Vagina (tissue), 2 donors: ENCODE measurements at places on chromosomes 5 and 9. TPM values are rescaled to one million over a fixed set of nuclear protein-coding genes. Genes with fewer than 3 reads are reported as not detected.

SLC1A1 gene
- total RNA-seq, result 1.5 TPM

FRMD3 gene
- 13.8 TPM for total RNA-seq

DNA sequence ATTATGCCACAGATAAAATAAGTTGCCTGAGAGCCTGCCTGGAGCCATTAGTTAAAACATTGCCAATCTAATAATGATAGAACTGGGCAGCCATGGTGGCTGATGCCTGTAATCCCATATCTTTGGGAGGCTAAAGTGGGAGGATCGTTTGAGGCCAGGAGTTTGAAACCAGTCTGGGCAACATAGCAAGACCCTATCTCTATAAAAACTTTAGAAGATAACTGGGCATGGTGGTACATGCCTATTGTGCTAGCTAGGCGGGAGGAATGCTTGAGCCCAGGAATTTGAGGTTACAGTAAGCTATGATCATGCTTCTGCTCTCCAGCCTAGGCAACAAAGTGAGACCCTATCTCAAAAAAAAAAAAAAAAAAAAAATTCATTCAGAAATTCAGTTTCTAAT, 52.6 kb downstream of the RAI14 start:
- H3K4me3 ChIP-seq, result no peak overlapping the region
- no peaks in the 10 kb centered on the region for H3K27me3 ChIP-seq
- H3K36me3 ChIP-seq, result no peaks in the 10 kb centered on the region
- no peak for DNase-seq
- H3K27ac ChIP-seq, result peak overlapping the region; percentile 0

- H3K36me3 ChIP-seq, result no peaks in the 10 kb centered on the region
- no peaks in the 10 kb centered on the region for H3K27me3 ChIP-seq
- no peak for DNase-seq
- H3K27ac ChIP-seq, result no peak overlapping the region
- no peaks in the 10 kb centered on the region for H3K4me1 ChIP-seq
- H3K4me3 ChIP-seq, result no peak overlapping the region
Measured at GRCh38 chr5:141743866-141744272, 61.8 kb upstream of the ARAP3 start.

DNA sequence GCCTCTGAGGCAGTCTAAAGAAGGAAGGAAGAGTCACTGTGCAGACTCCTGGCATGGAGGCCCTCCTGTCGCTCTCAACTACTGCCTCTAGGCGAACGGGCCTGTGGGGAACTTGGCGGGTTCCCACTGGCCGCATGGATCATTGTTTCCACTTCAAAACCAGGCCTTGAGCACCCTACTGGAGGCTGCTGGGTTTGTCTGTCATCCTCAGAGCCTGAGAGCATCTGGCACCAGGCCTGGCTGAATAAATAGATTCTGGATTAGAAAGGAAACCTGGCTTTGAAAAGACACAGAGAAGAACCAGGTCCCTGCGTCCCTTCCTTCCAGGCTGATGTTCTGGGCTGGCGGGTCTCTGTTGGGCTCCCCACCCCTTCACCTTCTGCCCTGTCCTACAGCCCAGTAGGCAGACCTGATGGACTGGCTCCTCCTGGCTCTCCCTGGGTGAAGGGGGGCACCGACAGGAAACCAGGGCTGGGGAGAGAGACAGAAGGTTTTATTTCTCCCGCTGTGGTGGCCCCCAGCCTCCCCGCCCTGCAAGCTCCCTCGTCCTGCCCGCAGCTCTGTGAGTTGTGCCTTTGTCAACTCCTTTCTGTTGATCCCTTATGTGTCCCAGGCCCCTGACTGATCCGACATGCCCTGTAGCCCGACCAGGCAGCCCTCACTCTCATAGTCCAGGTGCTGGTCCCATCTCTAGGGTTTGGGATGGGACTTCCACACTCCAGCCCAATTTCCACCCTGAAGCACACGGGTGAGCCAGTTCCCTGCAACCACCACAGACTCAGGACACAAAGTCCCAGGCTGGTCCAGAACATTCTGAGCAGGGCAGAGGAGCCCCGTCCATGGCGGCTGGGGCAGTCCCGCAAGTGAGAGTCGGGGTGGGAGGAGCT, 50.1 kb downstream of the ADAMTS2 start:
- no peak for DNase-seq
- no peaks in the 10 kb centered on the region for H3K27me3 ChIP-seq
- H3K36me3 ChIP-seq, result no peaks in the 10 kb centered on the region

DNA sequence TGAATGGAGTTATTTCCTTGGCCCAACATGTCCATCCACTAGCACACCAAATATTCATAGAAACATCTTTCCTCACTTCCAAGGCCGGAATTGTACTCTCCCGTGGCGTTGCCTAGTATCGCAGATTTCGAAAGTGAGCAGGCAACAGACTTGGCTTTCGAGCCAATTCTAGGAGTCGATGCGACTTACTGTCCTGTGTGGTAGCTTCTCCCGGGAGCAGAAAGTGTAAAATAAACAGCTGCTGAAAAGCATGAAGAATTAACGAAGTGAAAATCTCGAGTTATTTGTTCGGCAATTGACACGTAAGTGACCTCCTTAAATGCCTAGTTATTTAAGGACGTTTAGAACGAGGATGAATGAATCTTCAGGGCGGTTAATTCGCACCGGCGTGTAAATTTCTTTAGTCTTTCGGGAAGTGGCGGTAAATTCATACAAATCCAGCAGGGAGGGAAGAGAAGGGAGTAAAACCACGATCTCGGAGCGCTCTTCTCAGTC, 449 bp upstream of the PCSK5 start:
- peaks cover 30% of the 10 kb centered on the region for H3K4me1 ChIP-seq
- DNase-seq, result peak; percentile 89
- no peaks in the 10 kb centered on the region for H3K36me3 ChIP-seq
- peak overlapping the region; percentile 88 for H3K27ac ChIP-seq
- H3K4me3 ChIP-seq, result peak overlapping the region; percentile 65

- H3K36me3 ChIP-seq, result no peaks in the 10 kb centered on the region
- no peaks in the 10 kb centered on the region for H3K27me3 ChIP-seq
- H3K4me1 ChIP-seq, result peaks cover 7% of the 10 kb centered on the region
- no peak overlapping the region for H3K27ac ChIP-seq
- no peak overlapping the region for H3K4me3 ChIP-seq
Measured at GRCh38 chr5:96243203-96243602, 189.8 kb downstream of the PCSK1 start.

GRCh38 chr9:93865245-93865644, 89.9 kb downstream of the BARX1 start:
- peaks cover 7% of the 10 kb centered on the region for H3K4me1 ChIP-seq
- H3K27ac ChIP-seq, result no peak overlapping the region
- DNase-seq, result no peak
- H3K27me3 ChIP-seq, result no peaks in the 10 kb centered on the region
- no peak overlapping the region for H3K4me3 ChIP-seq
- no peaks in the 10 kb centered on the region for H3K36me3 ChIP-seq

GRCh38 chr5:53820119-53820801, 259.8 kb downstream of the NDUFS4 start:
- H3K36me3 ChIP-seq, result no peaks in the 10 kb centered on the region
- DNase-seq, result no peak
- H3K27me3 ChIP-seq, result no peaks in the 10 kb centered on the region
